ENCODE measurements at places on chromosomes 16 and 17.

GRCh38 chr17:30517786-30518185, 40.6 kb downstream of the GOSR1 start:
- H3K4me3 ChIP-seq: no peak overlapping the region
- no peaks in the 10 kb centered on the region for H3K4me1 ChIP-seq
- no peaks in the 10 kb centered on the region for H3K27me3 ChIP-seq
- no peak for DNase-seq
- no peak overlapping the region for H3K27ac ChIP-seq
- H3K36me3 ChIP-seq: peaks cover 9% of the 10 kb centered on the region

DNA sequence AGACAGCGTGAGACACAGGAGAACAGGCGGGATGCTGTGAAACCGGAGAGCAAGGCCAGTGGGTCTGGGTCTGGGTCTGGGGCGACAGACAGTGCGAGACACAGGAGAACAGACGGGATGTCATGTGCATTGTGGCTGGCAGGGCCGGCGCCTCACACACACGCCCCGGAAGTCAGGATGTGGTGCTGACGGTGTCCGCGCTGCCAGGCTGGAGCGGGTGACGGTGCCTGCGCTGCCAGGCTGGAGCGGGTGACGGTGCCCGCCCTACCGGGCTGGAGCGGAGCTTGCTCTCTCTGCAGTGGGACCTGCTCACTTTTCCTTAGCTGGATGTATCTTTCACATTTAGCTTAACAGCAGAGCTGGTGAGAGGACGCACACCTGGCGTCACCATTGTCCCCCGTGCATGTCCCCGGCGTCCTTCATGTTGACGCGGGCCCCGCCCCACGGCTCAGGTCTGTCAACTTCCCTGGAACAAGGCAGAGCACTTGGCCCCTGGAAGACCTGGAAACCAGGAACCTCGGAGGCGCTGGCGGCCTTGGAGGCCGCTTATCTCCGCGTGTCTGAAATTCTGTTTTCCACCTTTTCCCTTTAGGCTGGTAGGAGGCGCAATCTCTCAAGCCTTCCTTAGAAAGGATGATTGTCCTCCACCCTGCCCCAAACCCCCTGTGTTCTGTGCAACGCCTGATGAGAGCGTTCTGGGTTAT, 43.0 kb upstream of the ZNF750 start:
- no peaks in the 10 kb centered on the region for H3K27me3 ChIP-seq
- H3K4me1 ChIP-seq: peaks cover 3% of the 10 kb centered on the region
- H3K4me3 ChIP-seq: peak overlapping the region; percentile 5
- H3K27ac ChIP-seq: peak overlapping the region; percentile 65

GRCh38 chr17:75625813-75626486, 7.3 kb upstream of the SMIM5 start:
- H3K36me3 ChIP-seq: peaks cover 11% of the 10 kb centered on the region
- H3K27me3 ChIP-seq: no peaks in the 10 kb centered on the region
- no peak for DNase-seq
- no peak overlapping the region for H3K27ac ChIP-seq

DNA sequence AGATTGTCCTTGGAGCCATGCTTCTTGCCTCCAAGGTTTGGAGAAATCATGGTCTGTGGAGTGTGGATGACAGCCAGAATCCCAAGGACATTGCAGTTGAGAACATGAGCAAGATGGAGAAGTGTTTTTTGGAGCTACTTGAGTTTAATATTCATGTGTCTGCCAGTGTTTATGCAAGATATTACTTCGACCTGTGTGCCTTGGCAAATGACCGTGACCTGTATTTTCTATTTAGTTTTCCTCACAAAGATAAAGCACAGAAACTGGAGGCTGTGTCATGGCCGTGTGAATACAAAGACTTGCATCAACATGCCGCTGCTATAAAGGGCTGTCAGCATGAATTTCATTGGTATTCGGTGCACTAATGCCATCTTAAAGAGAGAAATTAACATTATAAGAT, 9.0 kb downstream of the GGA2 start:
- H3K4me3 ChIP-seq: no peak overlapping the region
- H3K4me1 ChIP-seq: no peaks in the 10 kb centered on the region
- no peak overlapping the region for H3K27ac ChIP-seq
- no peak for DNase-seq
- H3K36me3 ChIP-seq: no peaks in the 10 kb centered on the region
- H3K27me3 ChIP-seq: no peaks in the 10 kb centered on the region

DNA sequence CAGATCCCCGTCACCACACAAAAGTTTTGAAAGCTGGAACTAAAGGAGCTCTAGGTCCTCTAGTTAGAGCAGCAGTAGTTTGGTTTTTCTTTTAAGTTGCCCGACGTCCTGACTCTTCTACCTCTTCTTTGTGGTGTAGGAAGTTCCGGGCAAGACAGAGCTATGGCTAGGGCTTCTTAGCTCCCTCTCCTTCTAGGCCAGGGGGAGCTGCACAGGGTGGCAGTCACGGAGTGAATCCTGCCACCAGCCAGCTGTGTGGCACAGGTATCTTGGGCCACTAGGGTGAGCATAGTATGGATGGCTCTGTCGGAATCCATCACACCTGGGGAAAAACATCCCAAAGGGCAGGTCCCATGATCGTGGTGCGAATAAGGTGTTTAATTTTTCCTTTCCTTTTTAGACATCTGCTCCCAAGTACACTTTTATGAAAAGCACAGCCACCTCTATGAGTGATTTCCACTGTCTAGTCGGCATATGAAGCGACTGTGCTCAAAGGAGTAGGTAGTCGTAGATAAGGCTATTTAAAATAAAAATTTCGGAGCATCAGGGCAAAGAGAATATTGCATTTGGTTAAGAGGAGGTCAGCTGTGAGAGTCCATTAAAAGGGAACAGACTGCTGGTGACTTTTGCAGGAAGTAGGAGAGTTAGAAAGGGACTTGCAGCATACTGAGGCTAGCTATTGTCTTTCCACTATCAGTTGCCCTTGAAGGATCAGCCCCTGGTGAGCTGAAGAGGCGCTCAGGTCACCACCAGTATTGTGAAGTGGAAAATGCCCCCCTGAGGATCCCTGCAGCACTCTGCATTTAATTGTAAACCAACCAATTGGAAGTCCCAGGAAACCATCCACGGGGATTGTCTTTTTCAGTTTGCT, 2.1 kb downstream of the PRKCA start:
- peak overlapping the region; percentile 60 for H3K27ac ChIP-seq
- H3K4me1 ChIP-seq: no peaks in the 10 kb centered on the region
- H3K4me3 ChIP-seq: peak overlapping the region; percentile 83
- H3K27me3 ChIP-seq: no peaks in the 10 kb centered on the region
- no peak for DNase-seq
- H3K36me3 ChIP-seq: no peaks in the 10 kb centered on the region

GRCh38 chr17:21313320-21313719, 28.8 kb downstream of the MAP2K3 start:
- no peak for DNase-seq
- H3K27me3 ChIP-seq: no peaks in the 10 kb centered on the region
- H3K36me3 ChIP-seq: no peaks in the 10 kb centered on the region

DNA sequence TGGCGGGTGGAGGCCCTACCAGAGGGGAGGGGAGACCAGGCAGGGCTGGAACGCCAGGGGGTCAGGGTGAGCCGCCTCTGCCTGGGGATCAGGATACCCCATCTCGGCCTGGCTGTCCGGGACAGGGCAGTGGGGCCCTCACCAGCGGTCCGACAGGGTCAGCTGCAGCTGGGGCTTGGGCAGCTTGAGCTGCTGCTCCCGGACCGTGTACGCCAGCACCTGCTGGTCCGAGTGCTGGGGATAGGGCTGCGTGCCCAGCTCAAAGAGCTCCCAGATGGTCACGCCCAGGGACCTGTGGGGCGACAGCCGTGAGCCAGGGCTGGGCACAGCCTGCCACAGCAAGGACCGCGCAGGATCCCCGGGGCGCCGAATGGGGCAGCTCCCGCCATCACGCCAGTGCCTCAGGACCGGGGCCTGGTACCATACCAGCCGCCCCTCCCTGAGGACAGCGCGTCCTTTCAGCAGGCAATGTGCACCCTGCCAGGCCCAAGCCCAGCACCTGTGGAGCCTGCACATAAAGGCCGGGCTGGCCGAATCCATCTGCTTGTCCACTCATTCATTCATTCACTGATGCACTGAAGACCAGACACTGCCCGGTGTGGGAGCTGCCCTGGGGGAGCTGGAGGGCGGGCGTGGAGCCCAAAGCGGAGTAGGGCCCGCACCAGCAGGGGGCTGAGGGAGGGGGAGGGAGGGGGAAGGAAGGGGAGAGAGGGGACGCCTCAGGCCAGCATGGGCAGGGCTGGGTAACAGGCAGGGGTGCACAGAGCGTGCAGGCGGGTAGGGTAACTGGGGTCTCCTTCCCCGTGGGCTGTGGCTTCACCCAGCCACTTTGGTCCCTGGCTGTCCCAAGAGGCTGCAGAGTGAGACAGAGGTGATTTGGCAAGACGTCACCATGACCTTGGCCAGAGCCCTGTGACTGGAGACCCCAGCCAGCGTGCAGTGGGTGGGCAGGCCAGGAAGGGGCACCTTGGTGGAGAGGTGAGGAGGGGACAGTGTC, 42.0 kb upstream of the PVALEF start:
- H3K4me1 ChIP-seq: peaks cover 4% of the 10 kb centered on the region
- no peak overlapping the region for H3K27ac ChIP-seq
- peaks cover 5% of the 10 kb centered on the region for H3K27me3 ChIP-seq

- no peaks in the 10 kb centered on the region for H3K27me3 ChIP-seq
- peak; percentile 57 for DNase-seq
- H3K27ac ChIP-seq: no peak overlapping the region
- H3K4me3 ChIP-seq: no peak overlapping the region
- H3K36me3 ChIP-seq: no peaks in the 10 kb centered on the region
These were observed 3.4 kb downstream of the STH start for GRCh38 chr17:46002311-46002972.

- no peaks in the 10 kb centered on the region for H3K27me3 ChIP-seq
- H3K36me3 ChIP-seq: no peaks in the 10 kb centered on the region
- DNase-seq: no peak
- H3K4me3 ChIP-seq: no peak overlapping the region
These were observed 296.1 kb downstream of the SOX9 start for GRCh38 chr17:72416905-72417304.

DNA sequence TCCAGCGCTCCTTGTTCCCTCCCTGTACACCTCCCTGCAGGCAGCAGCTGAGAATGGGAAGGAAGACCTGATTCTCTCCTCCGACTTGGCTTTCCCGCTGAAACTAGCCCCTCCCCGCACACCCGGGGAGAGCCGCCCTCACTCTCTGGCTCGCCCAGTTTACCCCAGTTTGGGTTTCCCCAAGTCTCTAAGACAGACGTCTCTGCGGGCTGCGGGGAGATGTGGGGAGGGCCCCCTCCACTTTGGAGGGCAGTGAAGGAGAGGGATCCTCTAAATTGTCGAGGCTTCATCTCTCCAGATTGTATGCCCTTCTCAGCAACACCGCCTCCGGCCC, 797 bp downstream of the GRB7 start:
- peak; percentile 79 for DNase-seq
- no peaks in the 10 kb centered on the region for H3K4me1 ChIP-seq
- H3K36me3 ChIP-seq: no peaks in the 10 kb centered on the region
- peak overlapping the region; percentile 99 for H3K27ac ChIP-seq
- no peaks in the 10 kb centered on the region for H3K27me3 ChIP-seq

DNA sequence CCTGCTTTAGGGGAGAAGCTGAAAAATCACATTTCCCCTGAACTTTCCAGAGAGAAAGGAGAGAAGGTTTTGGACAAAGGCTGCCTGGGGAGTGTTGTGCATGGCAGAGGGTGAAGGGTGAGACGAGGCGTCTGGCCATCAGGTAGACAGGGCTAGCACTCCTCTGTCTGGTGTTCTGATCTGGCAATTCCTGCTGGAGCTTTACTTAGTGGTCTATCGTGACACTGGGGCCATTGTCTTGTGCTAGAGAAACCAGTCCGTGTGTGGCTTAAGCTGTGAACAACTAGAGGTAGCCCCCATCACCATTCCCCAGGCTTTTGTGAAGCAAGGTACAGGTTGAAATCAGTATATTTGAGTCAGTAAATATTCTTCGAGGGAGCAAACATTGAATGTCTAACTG, 8.5 kb downstream of the RHBDL3 start:
- no peak for DNase-seq
- H3K4me1 ChIP-seq: no peaks in the 10 kb centered on the region
- no peaks in the 10 kb centered on the region for H3K36me3 ChIP-seq
- H3K4me3 ChIP-seq: no peak overlapping the region
- H3K27me3 ChIP-seq: no peaks in the 10 kb centered on the region
- H3K27ac ChIP-seq: no peak overlapping the region

- H3K27ac ChIP-seq: no peak overlapping the region
- no peaks in the 10 kb centered on the region for H3K36me3 ChIP-seq
- no peak overlapping the region for H3K4me3 ChIP-seq
- no peaks in the 10 kb centered on the region for H3K27me3 ChIP-seq
These were observed 151.7 kb downstream of the ANKFN1 start for GRCh38 chr17:56305007-56305406.

- H3K27me3 ChIP-seq: no peaks in the 10 kb centered on the region
- no peaks in the 10 kb centered on the region for H3K4me1 ChIP-seq
- peak within 1 kb of the TSS; percentile 81 for H3K27ac ChIP-seq
These were observed at the start of gene C17orf75 for GRCh38 chr17:32341857-32342602. TSS of gene C17orf75 (minus strand) at chr17:32342173. CDS start at chr17:32342139, 34 bp downstream.
